Caudate nucleus (tissue), 63 donors: ENCODE measurements at places on chromosomes 13 and 19.

- peak; percentile 28 for DNase-seq
These were observed 16.1 kb upstream of the USP29 start for GRCh38 chr19:57103573-57104277.

DNA sequence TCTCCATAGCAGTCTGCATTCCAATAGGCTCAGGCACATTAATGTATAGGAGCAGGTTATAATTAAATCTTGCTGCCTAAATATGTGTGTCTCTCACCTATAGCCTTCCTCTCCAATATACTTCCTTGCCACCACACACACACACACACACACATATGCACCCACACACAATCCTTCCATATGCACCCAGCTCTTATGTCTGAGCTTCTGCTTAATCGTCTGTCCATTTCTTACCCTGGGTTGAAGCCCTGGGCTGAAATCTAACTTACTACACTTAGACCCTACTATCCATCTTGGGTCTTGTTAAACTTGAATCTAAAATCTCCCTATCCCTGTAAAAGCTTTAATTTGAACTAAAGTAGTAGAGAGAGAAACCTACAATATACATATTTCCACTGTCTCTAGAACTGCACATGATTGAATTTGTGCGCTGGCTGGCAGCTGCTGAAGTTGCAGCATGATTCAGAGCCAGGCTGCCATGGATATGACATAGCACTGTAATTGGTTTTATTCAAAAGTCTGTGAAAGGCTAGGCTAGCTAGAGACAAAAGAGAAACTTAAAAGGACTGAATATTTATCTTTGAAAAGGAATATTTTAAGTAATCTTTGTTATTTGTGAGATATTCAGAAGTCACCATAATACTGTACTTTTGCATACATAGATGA lies 25.7 kb upstream of the FREM2 start:
- DNase-seq = no peak

GRCh38 chr19:10742476-10742875 lies 24.6 kb downstream of the DNM2 start:
- DNase-seq = no peak

- no peak for DNase-seq
These were observed 128.7 kb downstream of the TSHZ3 start for GRCh38 chr19:31220540-31220939.

- no peak for DNase-seq
These were observed 112.7 kb upstream of the TSHZ3 start for GRCh38 chr19:31461814-31462539.

DNA sequence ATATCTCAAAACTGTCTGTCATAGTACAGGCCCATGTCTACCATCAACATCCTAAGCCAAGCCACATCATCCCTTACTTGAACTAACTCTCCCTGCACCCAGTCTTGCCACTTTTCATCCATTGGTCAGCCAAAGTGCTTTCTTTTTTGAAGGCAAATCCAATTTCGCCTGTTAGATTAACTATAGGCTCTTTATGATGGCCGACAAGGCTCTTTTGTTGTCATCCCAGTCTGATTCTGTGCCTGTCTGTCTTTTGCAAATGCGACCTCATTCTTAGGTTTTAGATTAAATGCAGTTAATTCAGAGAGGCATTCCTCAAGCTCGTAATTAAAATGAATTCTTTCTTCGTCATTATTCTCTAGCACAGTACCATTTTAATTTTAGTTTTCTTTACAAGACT lies 148.3 kb downstream of the HS6ST3 start:
- no peak for DNase-seq

DNA sequence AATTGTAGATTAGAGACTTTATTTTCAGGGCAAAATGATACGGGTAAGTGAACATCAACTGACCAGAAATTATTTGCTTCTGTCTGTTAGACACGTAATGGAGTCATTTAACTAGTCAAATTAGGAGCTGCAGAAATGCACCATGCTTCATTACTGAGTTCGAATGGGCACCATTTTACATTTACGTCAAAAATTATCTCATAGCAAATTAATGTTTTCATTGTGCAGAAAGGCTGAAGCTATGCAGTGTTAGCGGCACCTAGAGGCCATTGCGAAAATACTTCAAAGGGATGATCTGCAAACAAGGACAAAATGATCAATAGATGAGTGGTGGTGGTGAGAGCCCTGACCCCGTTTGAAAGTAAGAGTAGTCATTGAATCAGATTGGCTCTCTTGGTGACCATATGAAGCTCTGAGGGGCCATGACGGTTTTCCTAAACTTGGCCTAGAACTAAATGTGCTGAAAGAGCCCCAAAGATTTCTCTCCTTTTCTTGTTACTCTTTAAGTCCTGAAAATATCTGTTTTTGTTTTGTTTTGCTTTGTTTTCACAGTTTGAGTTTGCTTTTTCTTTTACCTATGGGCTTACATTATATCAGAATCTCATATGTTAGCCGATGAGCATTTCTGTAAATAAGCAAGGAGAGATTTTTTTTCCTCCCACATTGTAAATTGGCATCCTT lies 277.9 kb downstream of the ZNF536 start:
- DNase-seq = peak; percentile 24

DNA sequence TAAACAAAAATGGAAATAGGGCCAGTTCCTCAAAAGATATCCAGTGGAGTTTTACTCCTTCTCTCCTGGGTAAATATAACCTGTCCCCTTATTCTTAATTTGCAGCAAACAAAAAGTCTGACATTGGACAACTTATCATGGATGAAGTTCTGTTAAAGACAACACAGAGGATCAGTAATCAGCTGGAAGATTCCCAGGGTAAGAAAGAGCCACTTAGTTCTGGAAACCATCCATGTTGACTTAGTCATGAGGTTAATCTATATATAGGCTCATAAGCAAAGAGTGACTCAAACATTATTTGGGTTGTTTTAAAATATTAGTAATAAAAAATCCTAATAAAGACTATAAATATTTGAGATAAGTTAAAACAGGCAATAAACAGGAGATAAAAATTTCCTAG lies 40.5 kb upstream of the EBPL start:
- DNase-seq = no peak

- DNase-seq = no peak
These were observed 455.4 kb upstream of the TSHZ3 start for GRCh38 chr19:31804668-31805067.

DNA sequence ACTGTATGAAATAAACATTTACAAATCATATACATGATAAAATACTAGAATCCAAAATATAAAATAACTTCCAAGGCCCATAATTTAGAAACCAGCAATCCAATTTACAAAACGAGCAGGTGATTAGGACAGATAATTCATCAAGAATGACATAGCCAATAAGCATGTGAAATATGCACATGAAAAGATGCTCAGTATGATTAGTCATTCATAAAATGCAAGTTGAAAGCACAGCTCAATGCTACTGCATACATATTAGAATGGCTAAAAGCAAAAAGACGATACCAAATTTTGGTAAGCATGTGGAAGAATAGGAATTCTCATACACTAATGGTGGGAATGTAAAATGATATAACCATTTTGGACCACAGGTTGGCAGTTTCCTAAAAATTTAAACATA lies 837.2 kb upstream of the MIR17HG start:
- DNase-seq = no peak

- no peak for DNase-seq
These were observed 16.5 kb downstream of the C2CD4C start for GRCh38 chr19:392375-392970.

DNA sequence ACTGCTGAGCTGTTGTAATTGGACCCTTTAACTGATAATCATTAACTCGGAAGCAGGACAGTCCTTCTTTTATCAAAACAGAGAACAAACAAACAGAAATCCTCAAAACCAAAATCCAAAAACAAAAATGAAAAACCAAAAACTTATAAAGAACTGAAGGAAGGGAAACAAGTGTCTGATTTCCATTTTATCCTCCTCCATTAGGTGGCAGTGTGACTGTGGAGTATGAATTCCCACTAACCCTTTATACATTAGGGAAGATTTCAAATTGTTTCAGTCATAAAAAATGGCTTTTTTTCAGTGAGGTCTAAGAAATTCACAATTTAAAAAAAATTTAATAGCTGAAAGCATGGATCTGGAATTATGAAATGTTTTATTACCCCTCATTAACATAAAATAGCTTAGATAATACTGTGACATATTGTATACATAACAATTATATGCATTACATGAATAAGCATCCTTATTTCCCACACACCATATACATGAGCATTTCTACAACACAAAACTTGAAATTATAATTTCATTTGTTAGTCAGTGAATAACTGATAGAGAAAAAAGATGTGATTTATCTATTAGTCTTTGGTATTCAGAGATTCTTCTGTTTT lies 1074.3 kb upstream of the PCDH9 start:
- no peak for DNase-seq

GRCh38 chr13:79432992-79433391 lies 26.9 kb upstream of the RBM26 start:
- no peak for DNase-seq

DNA sequence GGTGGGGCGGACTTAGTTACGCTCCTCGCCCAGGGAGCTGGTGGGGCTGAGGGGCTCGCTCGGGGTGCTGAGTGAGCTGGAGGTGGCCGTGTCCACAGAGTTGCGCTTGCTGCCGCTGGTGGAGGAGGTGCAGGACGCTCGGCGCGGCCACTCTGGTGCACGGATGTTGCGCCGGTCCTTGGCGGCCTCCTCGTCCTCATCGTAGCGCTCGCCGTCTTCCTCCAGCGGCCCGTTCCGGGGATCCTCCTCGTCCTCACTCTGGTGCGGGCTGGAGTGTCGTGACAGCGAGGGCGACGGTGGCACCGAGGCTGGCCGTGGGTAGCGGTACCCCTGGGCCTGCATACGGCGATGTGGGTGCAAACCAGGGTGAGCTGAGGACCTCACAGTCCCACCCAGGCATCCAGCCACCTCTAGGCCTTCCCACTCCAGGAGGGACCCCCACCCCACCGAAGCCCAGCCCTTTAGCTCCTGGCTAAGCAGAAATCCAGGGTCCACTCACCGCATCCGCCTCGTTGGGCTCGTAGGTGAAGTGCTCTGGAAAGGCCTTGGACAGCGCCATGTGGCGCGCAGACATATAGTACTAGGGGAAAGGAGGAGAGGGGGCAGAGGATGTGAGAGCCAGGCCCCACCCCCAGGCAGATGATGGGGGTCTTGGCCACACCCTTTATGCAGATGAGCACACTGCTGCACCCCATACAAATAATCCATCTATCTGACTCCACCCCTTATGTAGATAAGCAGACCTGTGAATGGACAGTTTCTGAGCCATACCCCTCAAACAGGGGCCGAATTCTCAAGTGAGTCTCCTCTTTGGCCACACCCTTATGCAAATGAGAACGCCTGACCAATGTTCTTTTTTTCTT lies 4.4 kb downstream of the FTL start:
- DNase-seq = no peak

GRCh38 chr13:107964395-107964794 lies 250.9 kb downstream of the LIG4 start:
- DNase-seq = no peak

GRCh38 chr19:16213076-16213475 lies 15.4 kb downstream of the AP1M1 start:
- no peak for DNase-seq
